ENCODE measurements at places on chromosomes 5 and 9.
A peak's percentile ranks its signal among the peaks of the same experiment; 100 is the strongest.

GRCh38 chr5:143516249-143516648, 112.8 kb upstream of the NR3C1 start:
- DNase-seq: peak; percentile 8

DNA sequence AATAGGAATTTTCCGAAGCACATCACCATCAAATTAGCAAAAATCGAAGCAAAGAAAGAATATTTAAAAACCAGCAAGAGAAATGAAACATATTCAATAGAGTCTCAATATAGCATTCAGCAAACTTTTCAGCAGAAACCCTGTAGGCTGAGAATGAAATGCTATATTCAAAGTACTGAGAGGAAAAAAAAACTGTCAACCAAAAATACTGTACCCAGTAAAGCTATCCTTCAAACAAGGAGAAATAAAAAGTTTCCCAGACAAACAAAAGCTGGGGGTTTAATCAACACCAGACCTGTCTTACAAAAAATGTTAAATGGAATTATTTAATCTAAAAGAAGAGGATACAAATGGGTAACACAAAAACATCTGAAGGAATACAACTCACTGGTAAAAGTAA, 116.0 kb downstream of the TRPM3 start:
- no peak for DNase-seq

DNA sequence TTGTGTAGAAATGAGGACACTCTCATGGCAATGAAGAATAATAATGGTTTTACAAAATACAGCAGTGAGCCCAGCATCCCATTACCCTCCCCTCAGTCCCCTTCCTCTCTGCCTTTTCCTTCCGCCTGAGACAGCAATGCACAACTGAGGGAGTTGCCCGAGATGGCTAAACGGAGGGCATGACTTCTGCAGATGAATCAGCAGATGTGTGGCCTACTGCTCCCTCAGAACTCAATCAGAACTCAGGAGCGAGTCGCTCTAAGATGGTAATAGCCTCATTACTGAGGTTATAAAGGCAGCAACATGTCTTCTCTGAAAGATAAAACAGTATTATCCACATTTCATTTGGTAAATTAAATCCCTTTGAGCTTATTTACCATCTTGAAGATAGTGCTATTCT, 326.6 kb downstream of the ENC1 start:
- DNase-seq: no peak

- DNase-seq: no peak
Observed at GRCh38 chr5:61257421-61257820, 74.6 kb upstream of the ZSWIM6 start.

DNA sequence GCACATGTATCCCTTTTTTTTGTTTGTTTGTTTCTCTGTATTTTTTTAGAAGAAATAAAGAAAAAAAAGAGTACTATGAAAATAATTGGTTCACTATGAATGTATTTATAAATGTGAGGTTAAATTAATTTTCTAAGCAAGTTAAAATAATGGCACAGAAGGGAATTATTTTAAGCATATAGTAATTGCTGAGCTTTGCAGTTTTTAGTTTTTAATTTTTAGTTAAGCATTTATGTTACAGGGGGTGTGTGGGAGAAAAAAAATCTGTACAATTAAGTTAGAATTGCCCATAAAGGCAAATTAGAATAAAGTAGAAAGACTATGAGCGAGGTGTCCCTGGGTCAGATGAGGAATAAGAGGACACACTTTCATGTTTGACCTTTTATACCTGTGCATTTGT, 152.6 kb downstream of the CDH18 start:
- DNase-seq: no peak

GRCh38 chr9:114551750-114552685, 35.6 kb upstream of the ATP6V1G1 start:
- DNase-seq: peak; percentile 60

DNA sequence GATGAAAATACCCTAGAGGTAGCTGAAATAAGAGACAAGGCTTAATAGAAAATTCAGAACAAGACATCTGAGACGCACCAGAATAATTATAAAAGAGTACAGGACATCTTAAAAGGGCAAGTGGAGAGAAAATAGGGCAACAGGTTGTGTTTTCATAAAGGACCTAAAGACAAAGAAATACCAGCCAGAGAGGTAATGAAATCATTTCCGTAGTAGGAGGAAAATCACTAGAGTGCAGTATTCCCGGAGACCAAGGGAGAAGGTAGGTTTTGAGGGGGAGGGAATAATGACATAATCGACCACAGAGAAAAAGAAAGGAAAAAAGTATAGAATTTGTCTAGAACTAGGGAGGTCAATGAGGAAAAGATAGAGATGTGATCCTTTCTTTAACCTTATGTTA, 26.2 kb upstream of the CTNNAL1 start:
- no peak for DNase-seq

DNA sequence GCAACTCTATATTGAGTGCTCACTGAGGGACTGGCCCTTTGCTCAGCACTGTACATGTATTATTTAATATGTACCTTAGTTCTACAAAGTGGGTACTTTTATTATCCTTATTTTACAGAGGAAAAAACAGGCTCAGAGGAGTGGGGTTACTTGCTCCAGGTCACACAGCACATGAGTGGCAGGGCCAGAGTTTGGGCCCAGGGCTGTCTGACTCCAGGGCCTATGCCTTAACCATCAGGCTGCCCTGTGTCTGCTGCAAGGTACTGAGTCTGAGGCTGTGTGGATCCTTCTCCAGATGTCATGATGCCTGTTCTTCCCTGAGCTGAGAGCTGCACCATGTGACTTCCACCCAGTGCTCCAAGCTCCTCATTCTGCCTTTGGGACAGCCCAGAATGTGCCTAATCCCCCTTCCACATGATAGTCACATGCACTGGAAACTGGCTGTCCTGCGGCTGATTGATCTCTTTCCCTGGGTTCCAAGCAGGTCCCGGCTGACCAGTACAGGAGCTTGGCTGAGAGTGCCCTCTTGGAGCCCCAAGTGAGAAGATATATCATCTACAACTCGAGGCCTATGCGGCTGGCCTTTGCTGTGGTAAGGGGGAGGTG, 15.4 kb downstream of the TMEM268 start:
- no peak for DNase-seq

GRCh38 chr9:95090871-95091577, 226.5 kb downstream of the FANCC start:
- DNase-seq: no peak

DNA sequence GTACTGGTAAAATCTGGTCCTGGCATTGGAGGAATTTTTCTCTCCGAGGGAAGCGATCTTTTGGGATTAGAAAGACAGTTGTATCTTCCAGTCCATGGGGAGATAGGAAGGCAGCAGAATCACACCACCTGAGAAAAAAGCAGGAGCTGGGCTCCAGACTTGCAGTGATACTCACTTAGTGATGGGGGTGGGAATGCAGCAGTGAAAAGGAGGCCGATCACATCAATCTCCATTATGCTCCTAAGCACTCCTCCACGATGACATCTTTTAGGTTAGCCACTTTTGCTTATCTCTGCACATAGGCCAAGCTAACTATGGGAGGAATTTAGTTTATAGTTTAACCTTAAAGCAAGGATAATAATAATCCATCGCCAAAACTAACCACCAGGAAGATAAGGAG, 219.0 kb downstream of the DMAC1 start:
- DNase-seq: no peak

- no peak for DNase-seq
Observed at GRCh38 chr9:108035487-108035886, 545.9 kb upstream of the KLF4 start.

- no peak for DNase-seq
Observed at GRCh38 chr5:110884005-110884404, 145.2 kb downstream of the SLC25A46 start.

DNA sequence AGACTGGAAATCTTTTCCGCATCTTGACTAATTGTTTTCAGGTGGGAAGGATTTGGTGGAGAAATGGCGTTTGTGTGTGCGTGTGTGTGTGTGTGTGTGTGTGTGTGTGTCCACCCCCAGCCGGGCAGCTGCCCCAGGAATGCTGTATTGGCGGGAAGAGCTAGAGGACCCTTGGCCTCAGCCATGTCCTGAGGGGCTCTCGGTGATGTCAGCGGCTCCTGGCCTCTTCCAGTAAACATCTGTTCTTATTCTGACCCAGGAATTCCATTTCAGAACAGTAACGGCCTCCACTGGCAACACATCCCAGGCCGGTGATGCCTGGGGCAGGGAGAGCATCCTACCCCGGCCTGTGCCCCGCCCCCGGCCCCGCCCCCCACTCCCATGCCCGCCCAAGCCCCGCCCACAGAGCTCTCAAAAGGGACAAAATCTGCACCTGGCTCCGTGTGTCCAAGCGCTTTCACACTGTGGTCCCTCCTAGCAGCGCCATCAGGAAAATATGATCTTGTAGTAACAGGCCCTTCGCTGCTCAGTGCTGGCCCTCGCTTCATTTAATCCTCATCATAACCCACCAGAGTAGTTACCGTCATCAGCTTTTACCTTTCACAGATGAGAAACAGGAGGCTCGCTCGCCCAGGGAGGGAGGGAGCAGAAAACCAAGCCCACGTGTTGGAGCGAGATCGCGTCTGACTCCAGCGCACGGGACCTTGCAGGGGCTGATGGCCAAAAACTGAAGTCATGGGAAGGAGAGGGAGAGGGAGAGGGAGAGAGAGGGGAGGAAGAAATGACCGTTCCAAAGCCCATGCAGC, 18.9 kb downstream of the ADAMTS2 start:
- DNase-seq: no peak

GRCh38 chr5:158484150-158484549, 615.6 kb downstream of the EBF1 start:
- DNase-seq: no peak

DNA sequence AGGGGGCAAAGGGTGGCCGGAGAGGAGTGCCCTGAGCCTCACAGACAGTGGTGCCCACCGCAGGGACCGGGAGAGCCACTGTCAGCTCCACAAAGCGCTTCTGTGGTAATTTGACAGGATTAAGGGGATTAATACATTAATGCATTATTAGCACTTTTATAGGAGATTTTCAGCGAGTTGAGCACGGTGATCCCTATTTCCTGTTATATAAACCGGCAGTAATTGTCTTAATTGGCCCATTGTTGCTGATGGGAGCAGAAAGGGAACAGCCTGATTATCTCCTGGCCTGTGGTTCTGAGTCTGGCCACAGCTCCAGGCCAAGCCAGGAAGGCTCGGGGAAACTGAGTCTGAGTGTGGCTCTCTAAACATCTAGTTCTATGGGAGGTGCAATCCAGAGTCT, 423.6 kb downstream of the CDK5RAP2 start:
- no peak for DNase-seq

- DNase-seq: no peak
Observed at GRCh38 chr5:172756764-172757393, 14.1 kb downstream of the DUSP1 start.

- no peak for DNase-seq
Observed at GRCh38 chr9:71213633-71214032, 92.2 kb upstream of the TRPM3 start.

- no peak for DNase-seq
Observed at GRCh38 chr5:53041071-53041692, 52.0 kb downstream of the ITGA2 start.

DNA sequence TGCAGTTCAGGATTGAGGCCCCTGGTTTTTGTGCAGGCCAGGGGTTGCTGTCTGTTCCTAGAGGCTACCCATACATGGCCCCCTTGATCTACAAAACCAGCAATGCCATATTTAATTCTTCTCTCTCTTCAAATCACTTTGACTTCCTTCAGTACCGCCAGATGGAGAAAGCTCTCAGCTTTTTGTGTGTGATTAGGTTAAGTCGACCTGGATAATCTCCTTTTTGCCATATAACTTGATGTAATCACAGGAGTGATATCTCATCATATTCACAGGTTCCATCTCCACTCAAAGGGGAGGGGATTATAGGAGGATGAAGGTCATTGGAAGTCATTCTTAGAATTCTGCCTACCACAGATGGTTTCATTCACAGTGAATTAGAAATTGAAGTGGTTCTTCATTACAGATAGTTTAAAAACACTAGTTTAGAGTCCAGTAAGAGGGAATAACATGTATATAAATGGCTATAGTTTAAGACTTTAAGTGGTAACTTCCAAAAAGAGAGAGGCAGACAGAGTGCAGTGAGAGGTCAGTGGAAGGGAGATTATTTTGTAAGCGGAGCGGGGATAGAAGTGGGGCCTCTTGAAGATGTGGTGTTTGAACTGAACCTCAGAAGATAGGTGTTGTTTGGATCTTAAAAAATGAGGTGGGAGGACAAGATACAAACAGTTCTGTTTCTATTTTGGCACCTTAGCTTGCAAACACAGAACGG, 85.9 kb downstream of the GALNT10 start:
- no peak for DNase-seq

- peak; percentile 94 for DNase-seq
Observed at GRCh38 chr5:150081541-150082283, 4.6 kb downstream of the CSF1R start.

- DNase-seq: no peak
Observed at GRCh38 chr9:130597228-130597627, 17.9 kb downstream of the FUBP3 start.

DNA sequence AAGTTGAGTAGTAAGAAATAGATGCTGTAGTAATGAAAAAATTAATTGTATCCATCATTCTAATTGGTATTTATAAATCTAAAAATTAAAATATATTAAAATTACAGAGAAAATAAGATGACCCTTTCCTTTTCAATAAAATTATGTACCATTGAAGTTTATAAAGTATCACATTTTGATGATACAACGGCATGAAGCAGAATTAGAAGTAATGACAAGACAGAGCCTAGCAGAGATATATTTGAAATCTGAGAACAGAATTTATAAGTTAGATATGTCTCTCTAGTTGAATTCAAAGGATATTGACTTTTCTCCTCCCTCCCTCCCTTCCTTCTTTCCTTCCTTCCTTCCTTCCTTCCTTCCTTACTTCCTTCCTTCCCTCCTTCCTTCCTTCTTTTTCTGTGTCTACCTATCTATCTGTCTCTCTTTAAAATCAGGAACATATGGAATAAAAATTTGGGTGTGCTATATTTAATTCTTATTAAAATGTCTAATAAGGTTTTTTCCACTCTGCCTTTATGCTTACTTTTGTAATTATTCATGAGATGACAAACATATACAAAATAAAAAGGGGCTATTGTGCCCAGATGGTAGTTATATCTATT, 258.5 kb upstream of the CD180 start:
- DNase-seq: no peak

- no peak for DNase-seq
Observed at GRCh38 chr9:132908635-132909034, 29.9 kb downstream of the SPACA9 start.

DNA sequence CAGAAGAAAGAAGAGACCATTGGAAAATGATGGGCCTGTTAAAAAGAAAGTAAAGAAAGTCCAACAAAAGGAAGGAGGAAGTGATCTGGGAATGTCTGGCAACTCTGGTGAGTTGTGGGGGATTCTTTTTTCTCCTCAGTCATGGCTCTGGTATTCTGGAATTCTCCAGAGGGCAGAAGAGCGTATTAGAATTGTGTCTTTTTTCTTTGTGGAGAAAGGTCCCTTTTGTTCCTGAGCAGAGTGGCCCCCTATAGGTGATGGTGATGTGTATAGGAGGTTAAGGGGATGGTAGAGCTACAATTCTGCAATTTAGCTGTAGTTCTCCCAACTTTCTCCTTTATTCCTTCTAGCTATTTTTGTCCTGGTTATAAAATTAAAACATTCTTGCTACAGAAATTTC, 1.6 kb upstream of the DHFR start:
- peak; percentile 12 for DNase-seq

DNA sequence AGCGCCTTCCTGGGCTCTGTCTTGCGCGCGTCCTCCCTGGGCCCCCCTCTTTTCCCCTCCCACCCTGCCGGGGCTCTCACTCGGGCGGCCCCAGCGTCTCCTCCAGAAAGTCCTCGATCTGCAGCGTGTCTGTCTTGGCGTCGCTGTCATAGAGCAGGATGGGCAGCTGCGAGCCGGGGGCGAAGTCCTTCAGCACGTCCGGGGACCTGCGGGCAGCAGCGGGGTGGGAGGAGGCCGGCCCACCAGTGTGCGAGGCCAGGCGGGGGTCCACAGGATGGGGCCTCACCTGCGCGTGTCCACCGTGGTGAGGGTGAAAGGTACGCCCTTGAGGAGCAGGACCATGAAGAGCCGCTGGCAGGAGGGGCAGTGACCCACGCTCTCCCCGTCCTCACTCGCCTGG, 1.0 kb downstream of the CLIC3 start:
- DNase-seq: no peak
